ENCODE measurements at places on chromosomes 11 and 22. TPM values are rescaled to one million over a fixed set of nuclear protein-coding genes. Genes with fewer than 3 reads are reported as not detected.
A peak's percentile ranks its signal among the peaks of the same experiment; 100 is the strongest.

The CDC42EP2 gene
- 12.3 TPM for total RNA-seq

GRCh38 chr11:121610706-121611105, 157.9 kb upstream of the SORL1-AS1 start:
- no peak for DNase-seq

The CRYBA4 gene
- total RNA-seq = not detected

GRCh38 chr11:84476581-84476980, 1150.6 kb downstream of the DLG2 start:
- DNase-seq = peak; percentile 64

The TCN1 gene
- total RNA-seq = not detected

- peak; percentile 63 for DNase-seq
These were observed 85.2 kb upstream of the PPARA start for GRCh38 chr22:46064966-46065666.

DNA sequence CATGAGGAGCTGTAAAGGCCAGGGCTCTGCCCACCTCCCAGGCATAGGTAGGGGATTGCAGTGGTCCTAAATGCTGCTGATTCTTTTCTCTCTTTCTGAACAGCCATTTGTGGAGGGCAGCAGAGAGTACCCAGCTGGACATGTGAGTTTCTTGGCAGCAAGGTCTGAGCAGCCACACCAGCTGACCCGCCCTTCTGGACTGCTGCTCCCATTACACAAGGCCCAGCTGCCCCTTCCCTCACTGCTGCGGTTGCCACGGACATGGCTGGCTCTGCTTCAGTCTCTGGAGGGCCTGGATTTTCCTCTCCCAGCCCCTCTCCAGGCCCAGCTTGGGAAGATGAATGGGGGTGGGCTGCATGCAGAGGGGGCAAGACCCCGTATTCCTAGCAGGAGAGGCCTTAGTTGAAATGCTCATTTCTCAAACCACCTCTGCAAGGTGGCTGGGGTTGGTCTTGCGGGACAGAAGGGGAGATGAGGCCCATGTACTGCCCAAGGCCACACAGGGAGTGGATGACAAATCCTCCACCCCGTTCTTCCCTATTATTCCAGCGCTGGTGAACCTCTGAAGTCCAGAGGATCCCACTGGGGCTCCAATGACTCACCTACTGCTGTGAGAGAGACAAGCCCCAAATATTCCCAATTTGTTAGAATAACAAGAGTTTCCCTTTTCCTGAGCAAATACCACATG, 4.6 kb downstream of the LGALS12 start:
- DNase-seq = peak; percentile 81

The CDC42BPG gene
- total RNA-seq = 0.33 TPM

GRCh38 chr22:24284747-24285203, 14.1 kb downstream of the SPECC1L start:
- DNase-seq = peak; percentile 20

GRCh38 chr22:33247758-33248157, 189.6 kb upstream of the SYN3 start:
- DNase-seq = no peak

DNA sequence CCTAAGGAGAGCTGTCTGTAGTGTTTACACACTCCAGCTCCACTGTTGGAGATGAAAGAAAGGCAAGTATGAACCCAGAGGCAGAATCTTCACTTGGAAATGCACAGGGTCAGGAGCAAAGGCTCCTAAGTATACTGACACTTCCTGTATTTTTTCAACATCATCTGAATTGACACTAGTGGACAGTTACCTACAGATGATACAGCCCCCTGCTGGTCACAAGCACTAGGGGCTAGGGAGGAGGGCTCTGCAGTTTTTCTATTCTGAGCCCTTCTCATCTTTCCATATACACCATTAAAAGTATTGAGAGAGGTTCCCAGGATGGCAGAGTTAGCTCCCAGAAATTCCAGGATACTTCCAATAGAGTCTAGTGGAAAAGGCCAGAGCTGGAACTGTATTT, 290.3 kb upstream of the API5 start:
- DNase-seq = no peak

DNA sequence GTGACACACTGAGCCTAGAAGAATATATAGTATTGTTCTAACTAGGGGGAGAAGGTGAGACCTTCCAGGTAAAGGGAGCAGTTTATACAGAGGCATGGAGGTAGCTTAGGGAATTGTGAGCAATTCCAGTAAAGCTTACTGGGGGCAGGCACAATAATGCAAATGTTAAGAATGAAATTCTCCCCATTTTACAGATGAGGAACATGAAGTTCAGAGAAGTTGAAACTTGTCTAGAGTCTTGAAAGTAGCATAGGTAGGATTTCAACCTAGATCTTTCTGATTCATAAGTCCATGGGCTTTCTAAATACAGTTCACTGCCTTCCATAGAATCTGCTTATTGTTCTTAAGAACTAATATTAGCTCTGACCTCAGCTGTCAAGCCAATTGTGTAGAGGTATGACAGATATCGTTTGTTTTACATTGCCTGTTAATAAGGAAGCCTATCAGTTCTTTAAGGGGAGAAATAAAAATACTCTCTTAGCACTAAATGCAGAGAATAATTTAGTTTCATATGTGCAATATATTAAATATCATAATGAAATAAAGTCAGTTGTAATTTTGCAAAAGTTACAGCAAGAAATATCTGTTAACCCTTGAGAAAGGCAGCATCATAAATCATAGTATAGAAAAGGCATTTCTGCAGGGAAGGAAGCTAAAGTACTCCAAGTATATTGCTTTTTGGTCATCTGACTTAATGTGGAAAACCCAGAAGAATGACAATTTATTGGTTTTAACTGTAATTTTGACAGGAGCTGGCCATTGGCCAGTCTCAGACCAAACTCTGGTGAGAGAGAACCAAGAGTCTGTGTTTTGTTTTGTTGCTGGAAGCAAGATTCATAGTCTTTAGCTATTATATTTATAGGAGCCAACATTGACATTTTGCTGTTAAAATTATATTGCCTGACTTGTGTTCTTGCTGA, 181.8 kb downstream of the UVRAG start:
- DNase-seq = peak; percentile 60

DNA sequence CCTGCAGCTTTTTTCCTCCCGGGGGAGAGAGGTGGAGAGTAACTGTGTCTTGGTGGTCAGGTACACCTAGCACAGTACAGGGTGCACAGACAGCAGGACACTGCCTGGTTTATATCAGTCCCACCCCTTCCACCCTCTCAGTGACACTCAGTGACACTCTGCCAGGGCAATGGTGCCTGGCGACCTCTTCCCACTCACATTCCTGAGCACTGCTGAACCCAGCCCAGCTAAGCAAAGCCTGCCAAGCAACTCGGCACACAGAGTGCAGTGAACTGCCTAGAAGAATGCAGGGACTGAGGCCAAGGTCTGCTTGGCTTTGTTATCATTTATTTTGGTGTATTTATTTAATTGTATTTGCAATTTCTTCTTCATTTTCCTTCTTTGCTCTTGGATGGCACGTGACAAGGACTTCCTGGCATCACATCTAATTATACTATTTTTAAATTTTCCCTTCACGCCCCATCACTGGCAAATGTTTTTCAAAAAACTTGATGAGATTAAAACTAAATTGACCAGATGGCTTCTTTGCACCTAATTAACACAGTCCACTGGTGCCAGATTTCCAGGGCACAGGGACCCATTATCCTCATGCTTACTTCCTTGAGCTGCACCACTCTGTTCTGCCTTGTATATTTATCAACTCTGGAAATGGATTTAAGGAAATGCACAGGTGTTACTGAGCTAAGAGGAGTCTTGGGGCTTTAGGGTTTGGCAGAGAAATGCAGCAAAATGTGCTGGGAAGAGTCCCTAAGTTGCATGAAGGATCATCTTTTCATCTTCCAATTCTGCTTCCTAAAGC, 205.6 kb downstream of the ADAMTS15 start:
- DNase-seq = peak; percentile 65

GRCh38 chr11:129143335-129143734, 48.8 kb downstream of the ARHGAP32 start:
- peak; percentile 100 for DNase-seq

The CBLIF gene
- total RNA-seq = not detected

DNA sequence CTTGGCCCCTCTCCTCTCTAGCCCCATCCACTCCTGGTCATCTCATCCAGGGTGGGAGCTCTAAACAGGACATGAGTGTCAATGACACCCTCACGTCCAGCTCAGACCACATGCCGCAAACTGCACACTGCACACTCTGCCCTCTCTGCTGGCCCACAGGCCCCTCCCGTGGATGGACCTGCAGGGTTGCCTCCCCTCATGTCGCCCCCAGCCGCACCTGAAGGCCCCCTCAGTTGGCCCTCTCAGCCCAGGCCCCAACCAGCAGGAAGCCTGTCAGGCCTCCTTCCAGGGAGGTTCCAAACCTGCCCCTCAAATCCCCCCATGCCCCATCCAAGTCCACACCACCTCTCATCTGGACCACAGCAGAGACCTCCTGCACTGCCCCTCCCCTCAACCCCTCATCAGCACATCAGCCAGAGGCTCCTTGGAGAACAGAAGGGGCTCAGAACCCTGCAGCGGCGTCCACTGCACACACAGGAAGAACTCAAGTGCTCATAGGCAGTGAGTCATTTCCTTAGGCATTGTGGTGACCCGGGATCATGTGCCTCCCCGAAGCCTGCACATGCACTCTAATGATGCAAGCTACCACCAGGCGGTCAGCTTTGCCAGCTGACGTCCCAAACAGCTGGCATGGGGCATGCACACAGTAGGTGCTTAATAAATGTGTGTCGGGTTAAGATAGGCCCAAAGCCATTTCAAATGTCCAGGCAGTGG, 12.9 kb upstream of the CDKN1C start:
- peak; percentile 90 for DNase-seq

DNA sequence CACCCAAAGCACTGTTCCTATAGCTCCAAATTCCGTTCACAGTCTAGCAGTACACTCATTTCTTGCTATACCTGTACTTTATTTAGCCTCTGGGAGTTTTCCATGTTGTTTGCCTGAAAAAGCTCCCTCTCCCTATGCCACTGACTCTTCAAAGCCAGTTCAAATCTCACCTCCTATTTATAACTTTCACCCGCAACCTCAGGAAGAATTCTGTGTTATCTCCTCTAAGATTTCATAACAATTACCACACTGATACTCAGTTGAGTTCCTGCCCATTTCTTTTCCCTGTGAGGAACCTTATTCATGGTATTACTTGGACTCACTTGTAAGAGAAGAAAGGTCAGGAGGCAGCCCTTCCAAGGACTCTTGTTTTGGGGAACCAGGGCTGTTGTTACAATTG, 25.2 kb downstream of the GDPD4 start:
- no peak for DNase-seq

The EMID1 gene
- total RNA-seq = 0.50 TPM

The GLYATL2 gene
- 1.3 TPM for total RNA-seq

The OR52I2 gene
- total RNA-seq = not detected

The SLC22A12 gene
- not detected for total RNA-seq

DNA sequence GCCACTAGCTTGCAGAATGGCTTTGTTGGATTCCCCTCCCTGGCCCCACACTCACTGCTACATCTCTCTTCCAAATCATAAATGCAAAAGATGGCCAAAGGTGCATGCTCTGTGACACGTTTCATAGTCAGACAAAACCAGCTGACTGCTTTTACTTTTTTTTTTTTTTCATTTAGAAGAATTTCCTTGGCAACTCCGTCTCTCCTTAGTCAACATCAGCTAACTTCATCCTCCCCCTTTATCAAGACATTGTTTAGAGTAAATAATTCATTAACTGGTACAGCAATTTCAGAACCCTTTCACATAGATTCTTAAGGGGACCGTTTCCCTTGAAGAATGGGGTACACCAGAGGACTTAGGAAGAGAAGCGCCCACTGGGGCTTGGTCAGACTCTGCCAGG, 16.0 kb downstream of the KCNQ1OT1 start:
- no peak for DNase-seq

GRCh38 chr11:69213316-69213715, 57.6 kb downstream of the SMIM38 start:
- no peak for DNase-seq

DNA sequence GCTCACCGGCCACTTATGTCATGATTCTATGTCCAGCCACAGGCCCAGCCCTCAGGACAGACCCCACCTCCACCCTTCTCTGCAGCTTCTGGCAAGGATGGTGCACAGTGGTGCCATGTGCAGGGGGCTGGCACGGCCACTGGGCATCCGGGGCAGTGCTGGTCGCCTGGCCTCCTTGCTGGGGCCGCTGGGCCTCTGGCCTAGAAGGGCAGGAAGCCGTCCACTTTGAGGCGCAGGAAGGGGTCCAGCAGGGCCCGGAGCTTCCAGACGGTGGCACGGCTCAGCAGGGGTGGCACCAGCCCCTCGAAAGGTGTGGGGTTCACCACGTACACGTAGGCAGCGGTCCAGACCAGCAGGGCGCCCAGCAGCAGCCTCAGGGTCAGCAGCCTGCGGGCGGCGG, 2.4 kb downstream of the CCDC188 start:
- DNase-seq = no peak

DNA sequence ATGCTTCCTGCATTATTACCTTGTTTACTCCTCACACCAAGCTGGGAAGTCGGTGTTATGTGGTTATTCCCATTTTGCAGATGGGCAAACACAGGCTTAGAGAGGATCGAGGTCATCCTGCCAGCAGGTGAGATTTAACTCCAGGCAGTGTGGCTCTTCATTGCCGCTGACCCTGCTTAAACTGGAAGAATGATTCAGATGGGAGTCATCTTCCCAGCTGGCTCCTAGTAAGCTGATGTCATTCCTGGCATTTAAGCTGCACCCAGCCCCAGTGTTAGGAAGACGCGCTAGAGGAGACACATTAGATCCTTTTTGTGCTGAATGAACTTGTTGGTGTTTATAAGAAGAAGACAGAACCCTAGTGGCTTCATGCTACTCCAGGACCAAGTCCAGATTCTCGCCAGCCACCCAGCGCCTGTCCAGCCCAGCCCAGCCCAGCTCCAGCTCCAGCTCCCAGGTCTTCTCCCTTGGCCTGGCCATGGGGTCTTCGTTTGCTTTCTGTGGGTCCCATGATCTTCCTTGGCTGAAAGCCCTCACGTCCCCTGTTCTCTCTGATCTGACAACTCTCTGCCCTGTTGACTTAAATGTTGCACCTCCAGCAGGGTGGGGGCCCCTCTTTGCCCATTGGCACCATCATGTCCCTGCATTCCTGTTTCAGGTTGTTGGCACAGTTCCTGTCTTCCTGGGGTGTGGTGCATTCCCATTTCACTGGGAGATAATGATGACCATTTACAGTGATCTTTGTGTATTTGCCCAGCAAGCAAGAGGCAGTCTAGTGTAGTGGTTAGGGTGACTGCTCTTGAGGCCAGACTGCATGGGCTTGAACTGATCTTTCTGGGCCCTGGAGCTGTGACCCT, 13.6 kb downstream of the PARVB start:
- peak; percentile 96 for DNase-seq

The PRDX5 gene
- 319 TPM for total RNA-seq

The MMP13 gene
- total RNA-seq = not detected

DNA sequence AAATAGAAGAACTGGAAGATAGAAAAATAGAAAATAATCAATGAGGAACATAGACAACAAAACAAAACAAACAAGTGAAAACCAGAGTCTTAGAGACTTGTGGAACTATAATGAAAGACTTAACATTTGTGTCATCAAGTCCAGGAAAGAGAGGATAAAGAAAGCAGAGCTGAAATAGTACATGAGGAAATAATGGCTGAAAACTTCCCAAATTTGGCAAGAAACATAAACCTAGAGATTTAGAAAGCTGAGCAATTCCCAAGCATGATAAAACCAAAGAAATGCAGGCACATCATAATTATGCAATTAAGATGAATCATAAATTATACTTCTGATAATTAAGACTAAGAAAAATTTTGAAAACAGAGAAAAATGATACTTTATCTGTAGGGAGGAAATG, 614.5 kb downstream of the ETS1 start:
- DNase-seq = peak; percentile 1
